Motor neuron (in vitro differentiated cells): ENCODE measurements at places on chromosomes 5 and 9. TPM values are rescaled to one million over a fixed set of nuclear protein-coding genes. Genes with fewer than 3 reads are reported as not detected.

The AK3 gene
- 86.6 and 94.0 TPM in 2 replicates for total RNA-seq

The PHF19 gene
- 26.7 and 32.0 TPM in 2 replicates for total RNA-seq

The SLC12A7 gene
- total RNA-seq = 8.1 and 8.4 TPM in 2 replicates

The TESK1 gene
- 15.5 and 15.9 TPM in 2 replicates for total RNA-seq

The CDC20B gene
- total RNA-seq = 1.00 and 2.2 TPM in 2 replicates

The TLE4 gene
- total RNA-seq = 89.1 and 93.9 TPM in 2 replicates

The IFNA13 gene
- total RNA-seq = not detected in 2 replicates

The ACOT12 gene
- 0.33 and 0.53 TPM in 2 replicates for total RNA-seq

The FAM169A gene
- total RNA-seq = 41.2 and 42.6 TPM in 2 replicates

The PROB1 gene
- 0.86 and 0.94 TPM in 2 replicates for total RNA-seq

The CCNG1 gene
- 183 and 191 TPM in 2 replicates for total RNA-seq

The TUSC1 gene
- 10.2 and 11.4 TPM in 2 replicates for total RNA-seq

The FOXD1 gene
- total RNA-seq = 9.6 and 27.2 TPM in 2 replicates

The RGMB gene
- 32.5 and 36.7 TPM in 2 replicates for total RNA-seq

The C9orf153 gene
- total RNA-seq = 0.18 and 0.36 TPM in 2 replicates

The PCDHGB5 gene
- 10.7 and 11.4 TPM in 2 replicates for total RNA-seq
